ENCODE measurements at places on chromosomes 4 and X.

DNA sequence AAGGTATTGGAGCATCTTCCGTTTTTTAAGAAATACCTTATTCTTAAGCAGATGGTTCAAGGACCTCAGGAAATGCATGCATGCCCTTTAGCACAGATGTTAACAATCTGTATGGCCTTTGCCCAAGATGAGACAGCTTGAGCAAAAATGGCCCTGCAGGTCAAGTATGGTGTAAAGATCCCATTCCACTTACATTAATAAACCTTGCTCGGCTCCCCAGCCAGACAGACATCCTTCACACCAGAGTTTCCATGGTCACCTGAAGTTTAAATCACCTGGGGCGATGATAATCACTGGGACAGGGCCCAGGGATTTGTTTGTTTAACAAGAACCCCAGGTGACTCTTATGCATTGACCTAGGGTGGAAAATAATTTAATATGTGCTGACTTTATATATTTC is 287.0 kb upstream of the NOCT start:
- no peak overlapping the region for H3K27ac ChIP-seq
- H3K36me3 ChIP-seq, result no peaks in the 10 kb centered on the region
- H3K4me3 ChIP-seq, result no peak overlapping the region
- peaks cover 3% of the 10 kb centered on the region for H3K4me1 ChIP-seq
- no peaks in the 10 kb centered on the region for H3K27me3 ChIP-seq
- DNase-seq, result no peak

DNA sequence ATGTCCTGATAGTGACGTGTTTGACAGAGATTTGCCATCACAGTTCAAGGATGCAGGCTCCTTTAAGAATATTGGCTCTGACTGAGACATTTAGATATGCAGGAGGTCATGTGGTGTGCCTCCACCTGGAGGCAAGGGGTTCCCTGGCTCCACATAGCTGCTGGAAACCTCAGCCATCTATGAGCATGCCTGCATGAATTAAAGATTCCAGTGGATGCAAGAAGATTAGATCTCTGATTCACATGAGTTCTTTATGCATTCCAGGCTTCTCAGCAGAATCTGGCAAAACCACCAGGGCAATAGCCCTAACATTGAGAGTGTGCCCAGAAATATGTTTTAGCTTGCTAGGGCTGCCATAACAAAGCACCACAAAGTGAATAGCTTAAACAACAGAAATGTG is 298.5 kb upstream of the AADAT start:
- no peaks in the 10 kb centered on the region for H3K36me3 ChIP-seq
- no peak for DNase-seq
- H3K4me3 ChIP-seq, result no peak overlapping the region
- H3K4me1 ChIP-seq, result no peaks in the 10 kb centered on the region

DNA sequence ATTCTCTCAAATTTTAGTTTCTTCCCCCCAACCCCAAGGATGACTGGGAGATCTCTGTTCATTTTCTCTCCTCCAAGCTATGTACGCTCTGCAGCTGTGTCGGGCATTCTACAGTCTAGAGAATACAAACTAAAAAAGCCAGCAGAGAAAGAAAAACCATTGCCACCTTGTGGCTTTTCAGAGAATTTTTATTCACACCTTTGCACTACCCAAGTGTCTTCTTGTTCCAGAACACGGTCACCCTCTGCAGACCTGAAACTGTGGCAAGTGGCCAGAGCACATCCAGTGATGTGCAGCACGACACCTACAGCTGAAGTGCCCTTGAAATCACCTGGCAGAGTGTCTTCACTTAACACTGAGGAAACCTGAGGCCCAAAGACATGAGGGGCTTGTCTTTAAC is 68.6 kb downstream of the CHST7 start:
- no peak for DNase-seq
- H3K4me1 ChIP-seq, result peaks cover under 1% of the 10 kb centered on the region
- no peak overlapping the region for H3K4me3 ChIP-seq
- H3K27me3 ChIP-seq, result no peaks in the 10 kb centered on the region
- H3K36me3 ChIP-seq, result no peaks in the 10 kb centered on the region

- H3K4me1 ChIP-seq, result no peaks in the 10 kb centered on the region
- DNase-seq, result no peak
- no peak overlapping the region for H3K4me3 ChIP-seq
- no peaks in the 10 kb centered on the region for H3K36me3 ChIP-seq
- H3K27ac ChIP-seq, result no peak overlapping the region
Measured at GRCh38 chrX:155968326-155968661, 29.2 kb upstream of the IL9R start.

- H3K36me3 ChIP-seq, result no peaks in the 10 kb centered on the region
- H3K4me1 ChIP-seq, result no peaks in the 10 kb centered on the region
- DNase-seq, result no peak
- H3K4me3 ChIP-seq, result no peak overlapping the region
- H3K27ac ChIP-seq, result no peak overlapping the region
Measured at GRCh38 chrX:17669891-17670290, 67.4 kb upstream of the SCML1 start.

DNA sequence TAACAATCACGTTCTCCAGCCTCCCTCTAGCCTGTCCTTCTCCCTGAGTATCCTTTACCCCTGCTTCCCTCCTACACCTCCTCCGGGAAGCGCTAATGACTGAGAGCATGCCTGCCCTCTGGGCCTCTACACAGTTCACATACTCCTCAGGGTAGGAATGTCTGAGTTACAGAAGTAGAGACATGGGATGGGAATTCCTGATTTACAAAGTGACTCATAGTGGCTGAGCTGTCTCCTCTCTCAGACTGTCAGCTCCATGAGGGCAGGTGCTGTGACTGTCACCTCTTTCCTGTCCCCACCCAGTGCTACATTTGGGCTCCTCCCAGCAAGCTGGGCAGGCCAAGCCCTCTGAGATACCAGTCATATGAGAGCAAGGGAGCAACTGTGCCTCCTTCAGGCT is 2.6 kb downstream of the LAS1L start:
- no peaks in the 10 kb centered on the region for H3K4me1 ChIP-seq
- peaks cover 10% of the 10 kb centered on the region for H3K36me3 ChIP-seq
- no peaks in the 10 kb centered on the region for H3K27me3 ChIP-seq
- no peak for DNase-seq
- H3K4me3 ChIP-seq, result no peak overlapping the region

DNA sequence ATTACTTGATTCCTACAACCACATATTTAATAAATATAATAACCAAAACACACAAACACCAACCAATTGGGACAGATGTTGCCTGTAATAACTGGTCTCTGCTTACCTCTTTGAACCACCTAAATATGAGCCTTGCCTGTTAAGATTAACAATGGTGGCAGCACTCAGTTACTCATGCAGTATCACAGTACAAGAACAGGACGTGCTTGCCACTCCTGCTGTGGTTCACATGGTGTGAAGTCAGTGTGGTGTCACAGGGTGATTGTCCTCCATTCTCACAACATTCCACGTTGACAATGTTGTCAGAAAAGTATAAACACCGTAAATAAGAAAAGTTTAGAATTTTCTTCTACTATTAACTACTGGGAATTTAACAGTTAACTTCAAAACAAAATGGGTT is 365.0 kb downstream of the PPP3CA start:
- H3K4me3 ChIP-seq, result no peak overlapping the region
- H3K36me3 ChIP-seq, result no peaks in the 10 kb centered on the region
- no peaks in the 10 kb centered on the region for H3K4me1 ChIP-seq
- no peak for DNase-seq

DNA sequence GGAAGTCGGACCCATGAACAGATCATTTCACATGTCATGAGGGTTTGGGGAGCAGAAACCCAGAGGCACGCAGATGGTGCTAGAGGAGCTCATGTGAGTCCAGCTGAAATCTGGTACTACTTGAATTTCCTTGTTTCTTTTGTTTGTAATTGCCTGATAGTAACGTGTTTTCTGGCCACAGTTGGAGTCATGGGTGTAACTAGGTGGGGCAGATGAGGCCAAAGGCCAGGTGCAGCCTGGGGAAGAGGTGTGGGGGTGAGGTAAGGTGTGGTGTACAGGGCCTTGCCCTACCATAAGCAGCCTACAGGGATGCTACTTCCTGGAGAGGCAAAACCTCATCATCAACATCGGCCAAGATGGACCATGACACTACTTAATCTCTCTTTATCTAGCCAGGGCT is 271.4 kb downstream of the PTTG2 start:
- no peaks in the 10 kb centered on the region for H3K36me3 ChIP-seq
- H3K4me1 ChIP-seq, result no peaks in the 10 kb centered on the region
- H3K27me3 ChIP-seq, result no peaks in the 10 kb centered on the region
- no peak for DNase-seq

DNA sequence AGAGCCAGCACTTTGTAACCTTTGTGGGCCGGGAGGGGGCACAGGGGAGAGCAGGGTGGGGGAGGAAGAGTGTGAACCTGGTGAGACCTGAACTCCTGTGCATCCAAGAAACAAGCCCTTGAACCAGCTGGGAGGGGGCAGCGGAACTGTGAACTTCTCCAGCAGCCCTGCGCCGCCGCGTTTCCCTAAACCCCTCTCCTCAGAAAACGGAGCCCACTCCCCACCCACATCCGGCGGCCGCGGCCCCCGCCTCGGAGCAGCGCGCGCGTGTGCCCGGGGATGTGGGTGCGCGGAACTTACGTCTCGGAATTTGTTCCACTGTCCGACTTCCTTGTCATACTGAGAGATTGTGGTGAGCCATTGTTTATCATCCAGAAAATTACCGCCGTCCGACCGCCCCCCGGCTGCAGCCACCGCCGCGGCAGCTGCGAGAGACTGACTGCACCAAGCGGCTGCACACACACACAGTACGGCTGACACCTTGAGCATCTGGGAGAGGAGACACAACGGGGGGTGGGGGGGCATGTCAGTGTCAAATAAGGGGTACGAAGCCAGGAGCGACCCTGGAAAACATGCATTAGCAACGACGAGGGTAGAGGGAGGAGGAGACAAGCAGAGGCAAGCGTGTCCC is 494 bp downstream of the SPOCK3 start:
- H3K4me1 ChIP-seq, result no peaks in the 10 kb centered on the region
- H3K27me3 ChIP-seq, result peaks cover 8% of the 10 kb centered on the region
- DNase-seq, result no peak
- no peak overlapping the region for H3K27ac ChIP-seq

DNA sequence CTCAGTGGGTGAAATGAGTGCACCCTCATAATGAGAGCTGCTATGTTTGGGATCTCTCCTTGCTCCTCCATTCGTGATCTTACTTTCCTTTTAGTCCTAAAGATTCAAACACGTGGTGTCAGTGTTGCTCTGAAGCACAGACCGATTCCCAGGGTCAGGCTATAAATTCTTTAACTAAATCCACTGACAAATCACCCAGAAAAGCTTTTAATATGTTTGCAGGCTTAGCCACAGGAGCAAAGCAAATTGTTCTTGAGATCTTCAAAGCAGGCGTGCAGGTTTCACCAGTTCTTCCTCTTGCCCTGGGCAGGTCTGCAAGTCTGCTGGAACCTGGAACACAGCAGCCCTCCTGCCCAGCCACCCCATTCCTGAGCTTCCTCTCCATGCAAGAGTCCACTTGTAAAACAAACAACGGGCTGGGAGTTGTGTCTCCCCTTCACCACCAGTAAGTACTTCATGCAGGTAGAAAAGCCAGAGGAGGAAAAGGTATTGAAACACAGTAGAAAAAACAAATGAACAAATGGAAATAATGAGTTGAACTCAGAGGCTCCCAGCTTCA is 70.1 kb upstream of the ENPP6 start:
- no peak for DNase-seq
- H3K4me3 ChIP-seq, result no peak overlapping the region
- no peaks in the 10 kb centered on the region for H3K36me3 ChIP-seq

DNA sequence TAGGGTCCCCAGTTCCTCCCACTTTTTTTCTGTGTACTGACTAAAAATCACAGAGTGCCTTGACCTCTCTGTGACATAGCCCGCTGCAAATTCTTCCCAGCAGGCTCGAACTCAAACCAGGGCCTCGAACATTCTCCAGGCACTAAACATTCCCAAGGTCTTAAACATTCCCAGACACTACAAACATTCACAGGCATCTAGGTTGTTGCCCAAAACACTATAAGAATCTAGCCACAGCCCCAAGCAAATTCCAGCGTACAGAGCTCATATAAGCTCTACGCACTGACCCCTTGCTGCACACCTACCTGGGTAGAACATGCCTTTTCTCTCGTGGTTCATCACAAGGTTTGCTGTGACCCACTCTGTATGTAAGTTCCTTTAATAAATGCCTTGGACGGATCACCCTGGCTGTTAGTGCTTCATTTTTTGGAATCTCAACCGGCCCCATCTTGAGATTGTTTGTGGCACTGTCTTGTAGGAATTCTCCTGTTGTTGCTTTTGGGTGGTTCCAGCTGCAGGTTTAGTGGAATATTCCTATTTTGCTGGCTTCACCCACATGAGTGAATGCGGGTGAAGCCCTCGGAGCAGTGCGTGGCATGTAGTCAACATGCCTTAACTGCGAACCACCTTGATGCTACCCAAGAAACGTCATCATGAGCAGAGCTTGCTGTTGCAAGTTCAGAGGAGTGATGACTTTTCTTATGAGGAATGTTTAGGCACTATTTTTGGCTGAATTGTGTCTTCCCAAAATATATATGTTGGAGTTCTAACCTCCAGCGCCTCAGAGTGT is 230.0 kb downstream of the HS3ST1 start:
- H3K4me1 ChIP-seq, result peaks cover 3% of the 10 kb centered on the region
- no peak for DNase-seq
- no peak overlapping the region for H3K27ac ChIP-seq

GRCh38 chr4:47287735-47288134 is 175.8 kb downstream of the COMMD8 start:
- no peaks in the 10 kb centered on the region for H3K4me1 ChIP-seq
- H3K4me3 ChIP-seq, result no peak overlapping the region
- no peaks in the 10 kb centered on the region for H3K36me3 ChIP-seq
- no peaks in the 10 kb centered on the region for H3K27me3 ChIP-seq
- no peak overlapping the region for H3K27ac ChIP-seq

- no peak for DNase-seq
- H3K27me3 ChIP-seq, result no peaks in the 10 kb centered on the region
- no peak overlapping the region for H3K27ac ChIP-seq
- no peaks in the 10 kb centered on the region for H3K4me1 ChIP-seq
- no peaks in the 10 kb centered on the region for H3K36me3 ChIP-seq
Measured at GRCh38 chr4:185700048-185700447, 111.9 kb downstream of the SORBS2 start.
